C1 segment of cervical spinal cord (tissue), 14 donors: ENCODE measurements at places on chromosomes 2 and 18.

DNA sequence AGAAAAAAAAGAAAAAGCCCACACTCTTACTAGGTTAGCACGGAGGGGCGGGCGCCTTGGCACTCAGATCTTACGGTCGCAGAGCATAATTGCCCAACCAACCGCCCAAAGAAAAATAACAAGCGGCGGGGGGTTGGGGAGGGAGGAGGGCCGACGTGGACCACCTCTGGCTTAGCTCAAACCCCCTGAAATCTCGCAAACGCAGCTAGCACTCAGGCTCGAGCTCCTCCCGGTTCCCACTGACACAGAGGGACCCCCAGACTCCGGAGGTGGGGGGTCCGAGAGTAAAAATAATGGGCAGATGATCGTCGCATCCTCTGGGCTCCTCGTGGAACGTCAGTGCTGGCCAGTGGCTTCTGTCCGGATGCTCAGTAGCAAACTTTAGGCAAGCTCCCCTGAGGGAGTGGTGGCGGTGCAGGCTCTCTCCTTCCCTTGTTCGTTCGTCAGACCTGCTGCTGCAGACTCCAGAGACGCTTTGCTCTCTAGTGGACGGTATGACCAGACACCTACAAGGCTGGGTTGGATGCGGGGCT, 12.0 kb downstream of the CATIP start:
- DNase-seq, result no peak

DNA sequence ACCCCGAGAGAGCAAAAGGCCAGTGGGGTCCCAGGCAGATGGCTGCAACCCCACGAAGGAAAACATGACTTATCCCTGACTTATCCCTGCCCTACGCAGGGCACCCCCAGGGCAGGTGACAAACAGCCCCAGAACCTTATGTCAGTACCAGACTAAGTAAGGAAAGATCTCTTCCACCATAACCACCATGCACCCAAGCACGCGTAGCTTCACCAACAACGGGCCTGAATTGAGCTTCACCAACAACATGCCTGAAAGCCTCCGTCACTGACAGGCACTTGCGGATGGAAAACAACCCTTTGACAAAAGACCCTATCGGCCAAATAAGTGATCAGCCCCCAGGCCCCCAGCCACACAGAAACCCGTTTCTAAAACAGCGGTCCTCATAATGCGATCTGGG, 34.1 kb downstream of the HDAC4 start:
- no peak for DNase-seq

GRCh38 chr18:11994703-11995444, 13.6 kb downstream of the IMPA2 start:
- no peak for DNase-seq

DNA sequence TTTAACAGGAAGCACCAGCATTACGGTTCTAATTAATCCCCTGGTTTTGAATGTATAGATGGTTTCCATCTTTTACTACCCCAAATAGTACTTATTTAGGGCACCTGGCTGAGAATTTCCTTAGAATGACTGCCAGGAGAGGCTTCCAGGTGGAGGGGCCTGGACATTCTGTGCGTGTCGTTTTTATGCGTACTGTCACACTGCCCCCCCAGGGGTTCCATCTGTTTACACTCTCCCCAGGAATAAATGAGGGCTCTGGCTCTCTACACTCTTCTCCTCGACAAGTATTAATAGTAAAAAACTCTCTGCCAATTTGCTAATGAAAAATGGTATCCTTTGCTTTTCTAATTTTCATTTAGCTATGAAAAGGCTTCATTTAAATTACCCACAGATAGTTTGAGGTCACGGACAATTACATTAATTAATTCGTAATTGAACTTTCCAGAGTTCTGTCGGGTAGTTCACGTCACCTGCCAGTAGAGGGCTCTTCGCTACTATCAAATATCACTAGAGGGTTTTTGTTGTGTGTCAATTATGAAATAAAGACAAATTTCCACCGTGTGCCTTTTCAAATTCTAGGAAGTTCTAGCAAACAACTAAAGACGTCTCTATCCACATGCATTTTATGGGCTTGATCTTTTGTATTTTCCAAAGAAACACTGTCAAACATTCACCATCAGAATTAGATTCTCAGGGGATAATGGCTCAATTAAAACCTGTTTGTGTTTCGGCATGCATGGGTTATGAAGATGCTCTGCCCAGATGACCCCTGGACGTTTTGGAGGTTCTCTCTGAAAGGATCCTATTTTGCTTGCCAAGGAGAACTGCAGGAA, 88.8 kb upstream of the ASB18 start:
- no peak for DNase-seq

- DNase-seq, result no peak
Measured at GRCh38 chr2:100642425-100642824, 79.6 kb downstream of the PDCL3 start.

GRCh38 chr18:69951182-69951581, 3.5 kb upstream of the CD226 start:
- DNase-seq, result no peak

DNA sequence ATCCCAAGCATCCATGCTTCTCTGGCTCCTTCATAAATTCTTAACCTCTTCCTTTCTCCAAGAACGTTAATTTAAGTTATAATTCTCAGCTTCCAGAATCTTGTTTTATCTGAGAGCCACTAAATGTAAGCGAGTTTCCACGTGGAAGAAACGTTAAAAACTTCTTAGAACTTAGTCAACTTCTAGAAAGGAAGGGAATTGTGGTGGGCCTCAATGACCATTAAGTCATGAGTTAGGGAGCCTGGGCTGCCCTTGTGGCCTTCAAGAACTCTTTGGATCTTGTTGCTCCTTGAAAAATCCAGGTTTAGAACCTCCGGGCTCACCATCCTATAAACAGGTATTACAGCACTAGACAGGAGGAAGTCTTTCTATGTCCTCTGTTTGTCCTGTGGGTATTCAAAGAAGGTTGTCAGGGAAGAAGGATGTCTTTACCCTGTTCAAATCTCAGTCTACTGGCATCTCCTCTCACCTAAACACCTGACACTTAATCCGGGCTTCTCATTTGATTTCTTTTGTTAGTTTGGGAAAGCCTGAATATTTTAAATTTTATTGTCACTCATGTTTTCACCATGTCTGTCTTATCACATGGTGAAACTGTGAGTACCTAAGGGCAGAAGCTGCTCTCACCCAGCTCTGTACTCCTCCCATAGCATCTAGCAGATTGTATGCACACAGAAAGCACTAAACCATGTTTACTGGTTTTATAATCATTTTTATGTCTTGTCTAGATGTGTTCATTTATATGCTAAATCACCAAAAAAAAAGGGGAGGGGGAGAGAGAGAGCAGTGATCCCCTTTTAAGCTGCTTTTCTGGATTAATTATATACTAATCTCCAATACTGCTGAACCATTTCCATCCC, 6.3 kb downstream of the RND3 start:
- no peak for DNase-seq

- no peak for DNase-seq
Measured at GRCh38 chr2:167602122-167602521, 645.3 kb downstream of the STK39 start.

- DNase-seq, result no peak
Measured at GRCh38 chr2:24977631-24978030, 5.9 kb upstream of the DNAJC27 start.

DNA sequence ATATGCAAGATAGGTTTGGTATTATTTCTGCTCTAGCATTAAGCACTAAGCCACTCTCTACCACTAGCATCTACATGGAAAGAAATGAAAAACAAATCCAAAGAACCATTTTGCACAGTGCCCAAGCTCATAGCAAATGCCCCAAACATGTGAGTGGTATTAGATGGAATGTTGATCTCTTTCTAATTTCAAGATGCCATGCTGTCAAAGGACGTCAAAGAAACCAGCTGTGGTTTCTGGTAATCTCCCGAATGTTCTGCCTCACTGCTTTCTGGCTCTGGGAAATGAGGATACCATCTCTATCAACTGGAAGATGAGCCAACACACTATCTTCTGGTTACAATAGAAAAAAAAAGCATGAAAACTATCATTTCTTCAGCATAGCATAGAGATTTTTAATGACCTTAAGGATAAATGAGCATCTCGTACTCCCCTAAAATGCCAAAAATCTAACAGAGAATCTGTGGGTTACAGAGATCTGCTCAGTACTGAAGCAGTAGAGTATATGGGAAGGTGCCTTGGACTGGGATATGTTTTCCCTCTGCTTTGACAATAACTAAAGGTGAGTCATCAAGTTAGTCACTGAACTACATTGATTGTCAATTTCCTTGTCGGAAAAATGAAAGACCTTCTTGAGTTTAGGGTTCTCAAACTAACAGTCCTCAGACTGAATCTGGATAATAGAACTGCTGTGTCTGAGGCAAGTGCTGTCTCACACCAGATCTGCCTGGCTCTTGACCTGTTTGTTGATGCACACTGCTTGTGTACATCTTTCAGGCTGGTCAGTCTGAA, 244.8 kb upstream of the NCKAP5 start:
- DNase-seq, result no peak

- DNase-seq, result no peak
Measured at GRCh38 chr18:445055-445454, 55.4 kb downstream of the COLEC12 start.

DNA sequence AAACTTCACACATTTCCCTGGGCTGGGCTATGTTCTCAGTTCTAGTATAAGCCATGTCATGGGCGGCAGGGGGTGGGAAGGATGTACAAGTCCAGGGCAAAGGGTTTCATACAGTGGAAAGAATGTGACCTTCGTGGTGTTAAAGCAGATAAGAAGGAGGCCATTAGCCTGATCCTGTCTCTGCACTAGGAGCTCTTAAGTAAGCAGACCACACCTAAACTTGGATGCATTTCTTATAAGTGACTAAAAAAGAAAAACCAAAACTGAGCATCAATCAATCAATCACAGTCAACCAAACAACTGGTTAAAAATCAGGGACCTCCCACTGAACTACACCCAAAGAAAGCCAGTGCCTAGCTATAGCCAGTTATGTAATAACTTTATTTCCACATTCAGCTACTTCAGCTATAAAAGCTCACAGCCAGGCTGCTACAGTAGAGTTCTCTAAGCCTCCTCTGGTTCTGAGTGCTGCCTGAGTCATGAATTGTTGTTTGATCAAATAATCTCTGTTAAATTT, 46.8 kb upstream of the RIOK3 start:
- no peak for DNase-seq

GRCh38 chr2:209496586-209496982, 72.7 kb downstream of the MAP2 start:
- DNase-seq, result no peak

DNA sequence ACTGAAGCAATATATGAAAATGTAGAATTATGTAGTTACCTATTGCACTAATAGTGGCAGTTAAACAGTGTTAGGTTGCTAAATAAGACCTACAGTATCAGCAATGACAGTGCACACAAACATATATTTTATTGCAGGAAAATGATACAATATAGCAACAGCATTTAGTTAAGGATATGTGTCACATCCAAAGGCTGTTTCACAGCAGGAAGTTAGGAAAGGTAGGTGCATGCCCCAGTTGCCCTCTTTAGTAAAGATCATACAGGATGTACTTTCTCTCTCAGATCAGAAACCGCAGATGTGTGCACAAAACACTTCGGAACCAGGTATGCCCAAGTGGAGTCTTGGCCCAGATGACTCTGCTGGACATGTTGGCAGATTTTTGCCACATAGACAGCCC, 444.1 kb downstream of the XIRP2 start:
- DNase-seq, result no peak

DNA sequence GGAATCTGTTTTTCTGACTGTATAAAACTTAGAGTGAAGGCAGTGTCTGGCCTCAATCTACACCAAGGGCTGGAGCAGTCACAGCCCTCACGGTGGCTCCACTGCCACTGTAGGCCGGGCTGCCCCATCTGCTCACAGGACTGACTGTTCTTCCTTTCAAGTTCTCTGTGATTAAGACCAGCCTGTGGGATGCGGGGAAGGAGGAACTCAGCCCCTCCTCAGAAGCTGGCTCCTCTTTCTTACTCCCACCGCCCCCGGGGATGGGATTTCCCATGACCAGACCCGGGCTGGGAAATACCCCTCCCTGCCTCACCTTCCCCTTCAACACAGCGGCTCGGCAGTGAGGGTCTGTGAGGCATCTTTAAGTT, 106.0 kb downstream of the COPS8 start:
- DNase-seq, result no peak

- no peak for DNase-seq
Measured at GRCh38 chr2:68766376-68766845, 31.8 kb downstream of the ARHGAP25 start.

GRCh38 chr2:46939626-46940359, 24.2 kb upstream of the MCFD2 start:
- DNase-seq, result no peak

- no peak for DNase-seq
Measured at GRCh38 chr2:111900859-111901258, 2.5 kb downstream of the MERTK start.

DNA sequence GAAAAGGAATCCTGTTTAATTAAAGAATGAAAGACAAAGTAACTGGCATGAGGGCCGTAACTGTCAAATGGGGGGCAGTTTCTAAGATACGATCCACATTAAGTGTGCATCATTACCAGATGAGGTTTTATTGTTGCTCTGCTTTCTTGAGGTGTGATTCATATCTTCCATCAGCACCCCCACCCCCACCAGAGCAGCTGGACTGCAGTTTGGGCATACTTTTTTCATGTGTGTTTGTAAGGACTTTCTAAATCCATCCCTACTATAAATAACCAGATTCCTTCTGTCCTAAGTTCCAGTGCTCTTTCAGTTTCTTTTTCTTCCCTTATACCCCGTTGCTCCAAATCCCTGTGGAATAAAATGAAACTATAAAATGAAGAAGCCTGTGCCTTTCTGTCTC, 142.1 kb downstream of the CDCA7 start:
- no peak for DNase-seq

DNA sequence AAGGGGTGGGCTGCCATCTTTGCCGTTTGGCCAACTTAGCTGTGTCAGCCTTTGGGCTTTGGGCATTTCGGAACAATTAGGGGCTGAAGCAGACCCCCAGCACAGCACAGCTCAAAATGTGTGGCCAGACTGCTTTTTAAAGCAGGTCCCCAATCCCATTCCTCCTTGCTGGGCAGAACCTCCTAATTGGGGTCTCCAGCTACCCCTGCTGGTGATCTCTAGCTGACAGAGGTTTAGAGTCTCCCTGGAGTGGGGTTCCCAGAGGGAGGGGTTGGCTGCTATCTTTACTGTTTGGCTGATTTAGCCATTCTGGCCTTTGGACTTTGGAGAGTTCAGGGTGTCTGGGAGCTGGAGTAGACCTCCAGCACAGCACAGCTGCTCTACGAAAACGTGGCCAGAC, 71.5 kb upstream of the LHCGR start:
- no peak for DNase-seq
